ENCODE measurements at places on chromosomes 2 and 18.

GRCh38 chr2:7492719-7493118, 575.5 kb downstream of the RNF144A start:
- DNase-seq = no peak

GRCh38 chr2:102138331-102138730, 4.2 kb upstream of the IL1R1 start:
- no peak for DNase-seq

DNA sequence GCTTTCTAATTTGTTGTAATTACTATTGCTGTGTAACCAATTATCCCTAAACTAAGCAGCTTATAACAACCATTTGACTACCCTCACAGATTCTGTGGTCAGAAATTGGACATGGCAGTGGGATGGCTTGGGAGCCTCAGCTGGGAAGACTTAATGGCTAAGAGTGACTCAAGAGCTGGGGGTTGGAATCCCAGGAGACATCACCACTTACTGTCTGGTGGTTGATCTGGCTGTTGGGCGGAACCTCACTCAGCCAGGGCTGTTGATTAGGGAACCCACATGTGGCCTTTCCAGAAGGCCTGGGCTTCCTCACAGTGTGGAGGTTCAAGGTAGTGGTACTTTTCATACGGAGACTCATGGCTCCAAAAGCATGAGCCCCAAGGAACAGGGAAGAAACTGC, 49.8 kb downstream of the E2F6 start:
- no peak for DNase-seq

DNA sequence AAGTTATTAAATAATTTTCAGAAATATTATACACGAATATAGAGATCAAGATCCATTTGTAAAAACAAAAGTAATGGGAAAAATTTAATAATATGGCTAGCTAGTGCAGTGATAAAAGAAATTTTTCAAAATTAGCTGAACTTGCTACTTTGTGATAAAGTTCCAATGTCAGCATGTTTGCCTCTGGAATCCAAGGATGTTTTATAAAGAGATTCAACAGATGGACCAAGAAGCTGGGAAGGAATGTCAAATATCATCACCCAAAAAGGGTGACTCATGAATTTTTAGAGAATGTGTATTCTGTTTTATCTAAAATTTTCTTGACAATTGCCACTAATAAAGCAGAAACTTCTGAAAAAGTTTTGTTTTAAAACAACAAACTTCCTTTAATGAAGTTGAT, 95.3 kb downstream of the FSIP2 start:
- DNase-seq = no peak

DNA sequence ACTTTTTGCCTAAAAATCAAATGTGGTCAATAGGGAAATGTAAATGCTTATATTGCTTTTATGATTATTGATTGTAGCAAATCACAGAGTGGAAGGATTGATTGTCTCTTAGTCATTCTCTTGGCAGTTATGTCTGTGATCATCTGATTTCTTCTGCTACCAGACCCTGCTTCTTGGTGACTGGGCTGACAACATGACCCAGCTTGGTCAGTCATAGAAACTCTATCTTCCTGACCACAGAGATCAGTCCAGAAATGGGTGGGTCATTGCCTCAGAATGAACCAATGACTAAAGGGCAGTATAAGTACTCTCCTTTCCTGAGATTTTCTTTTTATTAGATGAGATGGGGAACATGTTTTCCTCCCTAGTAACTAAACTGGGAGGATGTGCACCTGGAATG, 87.6 kb downstream of the MAIP1 start:
- no peak for DNase-seq

DNA sequence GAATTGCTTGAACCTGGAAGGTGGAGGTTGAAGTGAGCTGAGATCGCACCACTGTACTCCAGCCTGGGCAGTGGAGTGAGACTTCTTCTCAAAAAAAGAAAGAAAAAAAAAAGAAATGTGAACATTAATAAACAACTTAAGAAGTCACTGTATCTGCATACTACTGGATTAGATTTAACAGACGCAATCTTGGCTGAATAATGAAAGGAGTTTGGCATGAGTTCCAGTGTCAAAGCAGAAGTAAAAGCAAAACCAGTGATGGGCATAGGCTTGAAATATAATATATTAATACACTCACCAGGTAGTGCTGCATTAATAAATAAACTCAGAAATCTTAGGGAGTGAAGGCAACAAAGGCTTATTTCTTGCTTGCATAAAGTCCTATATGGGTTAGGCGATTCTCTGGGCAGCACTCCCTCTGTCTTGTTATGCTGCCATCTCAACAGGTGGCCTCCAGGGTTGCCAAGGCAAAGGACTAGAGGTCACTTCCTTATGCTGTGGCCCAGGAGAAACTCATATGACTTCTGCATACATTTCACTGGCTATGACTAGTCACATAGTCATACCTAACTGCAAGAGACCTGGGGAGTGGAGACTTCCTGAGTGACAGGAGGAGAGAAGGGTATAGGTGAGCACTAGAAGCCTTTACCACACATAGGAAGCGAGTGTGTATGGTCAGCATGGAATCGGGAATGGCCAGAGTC, 296.2 kb upstream of the SPRED2 start:
- no peak for DNase-seq

GRCh38 chr2:174673876-174674275, 76.3 kb upstream of the WIPF1 start:
- DNase-seq = no peak

- no peak for DNase-seq
Measured at GRCh38 chr2:151379169-151379568, 21.8 kb downstream of the TNFAIP6 start.

DNA sequence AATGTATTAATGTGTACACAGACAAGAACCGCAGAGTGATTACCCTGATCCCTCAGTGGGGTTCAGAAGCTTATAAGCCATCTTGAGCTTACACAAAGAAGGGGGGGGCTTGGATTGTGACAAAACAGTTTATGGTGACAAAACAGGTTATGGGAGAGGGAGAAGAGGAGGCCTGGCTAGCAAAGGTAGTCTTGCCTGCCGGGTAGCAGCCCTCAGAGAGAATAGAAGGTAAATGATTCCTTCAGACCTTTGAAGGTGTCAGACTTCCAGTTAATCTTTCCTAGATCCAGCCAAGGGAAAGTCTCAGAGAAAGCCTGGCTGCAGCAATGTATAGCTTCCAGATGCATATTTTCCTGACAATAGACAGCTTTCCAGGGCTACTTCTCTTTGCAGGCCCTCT, 44.6 kb upstream of the RAPH1 start:
- DNase-seq = no peak

GRCh38 chr2:10269711-10270610, 32.7 kb upstream of the HPCAL1 start:
- DNase-seq = no peak

- DNase-seq = no peak
Measured at GRCh38 chr18:74110149-74110548, 37.5 kb downstream of the FBXO15 start.

DNA sequence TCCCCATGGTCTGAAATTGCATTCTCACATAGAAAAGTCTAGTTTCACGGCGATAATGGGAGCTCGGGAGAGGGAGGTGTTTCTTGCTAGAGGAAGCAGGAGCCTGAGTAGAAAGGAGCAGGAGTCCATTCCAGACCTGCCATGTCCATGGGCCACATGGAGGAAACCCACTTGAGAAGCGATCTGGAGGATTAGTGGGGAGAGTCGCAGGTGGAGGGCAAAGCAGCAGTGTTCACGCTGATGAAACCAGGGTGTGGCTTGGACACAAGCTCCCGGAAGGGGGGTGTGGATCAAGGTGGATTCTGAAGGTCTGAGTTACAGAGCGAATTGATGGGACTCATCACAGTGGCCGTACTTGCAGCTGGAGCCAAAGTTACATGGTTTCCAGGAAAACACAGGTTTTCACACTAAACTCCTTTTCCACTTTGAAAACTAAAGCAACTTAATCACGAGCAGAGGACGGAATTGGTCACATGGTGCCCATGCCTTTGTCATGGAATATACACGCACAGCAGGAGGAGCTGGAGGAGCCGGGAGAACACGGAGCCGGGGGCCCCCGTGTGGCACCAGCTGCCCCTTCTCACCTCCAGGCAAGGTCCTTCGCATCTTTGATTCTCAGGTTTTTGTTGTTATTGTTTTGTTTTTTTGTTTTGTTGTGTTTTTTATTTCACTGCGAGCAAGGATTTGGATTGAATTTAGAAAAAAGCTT, 255.1 kb upstream of the MYT1L start:
- no peak for DNase-seq

GRCh38 chr2:182220335-182220734, 206.5 kb downstream of the PDE1A start:
- DNase-seq = no peak

DNA sequence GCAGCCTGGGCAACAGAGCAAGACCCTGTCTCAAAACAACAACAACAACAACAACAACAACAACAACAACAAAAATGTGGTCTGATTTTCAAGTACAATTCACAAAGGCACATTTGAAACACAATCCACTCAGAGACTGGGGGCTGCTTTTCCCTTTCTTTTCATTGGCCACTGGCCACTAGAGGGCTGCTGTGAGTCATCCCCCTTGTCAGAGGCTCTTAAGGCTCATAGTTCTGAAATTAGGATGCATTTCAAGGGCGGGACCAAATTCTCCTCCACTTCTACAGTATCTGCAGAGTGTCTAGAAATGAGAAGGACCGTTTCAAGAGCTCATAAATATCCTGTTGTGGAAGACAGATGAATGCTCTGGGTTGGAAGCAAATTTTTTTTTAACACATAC, 285.4 kb downstream of the NRXN1 start:
- DNase-seq = no peak

DNA sequence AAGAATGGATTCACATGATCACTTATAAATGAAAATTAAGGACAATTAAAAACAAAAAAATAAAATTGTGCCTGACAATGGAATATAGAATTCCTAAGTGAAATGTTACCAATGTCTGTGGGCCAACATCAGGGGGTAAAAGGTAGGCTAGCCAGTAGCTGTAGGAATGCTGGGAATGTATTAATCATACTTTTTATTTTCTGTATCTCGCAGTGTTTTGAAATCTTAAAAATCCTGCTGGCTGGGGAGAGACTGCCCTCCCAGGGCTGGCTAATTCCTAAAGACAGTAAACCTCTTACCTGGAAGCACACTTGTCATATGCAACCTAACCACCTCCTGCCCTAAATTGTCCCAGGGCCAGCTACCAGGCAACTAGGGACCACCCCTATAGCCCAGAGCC, 69.8 kb downstream of the REV1 start:
- DNase-seq = no peak

- DNase-seq = no peak
Measured at GRCh38 chr2:239368906-239369552, 31.8 kb downstream of the HDAC4 start.

DNA sequence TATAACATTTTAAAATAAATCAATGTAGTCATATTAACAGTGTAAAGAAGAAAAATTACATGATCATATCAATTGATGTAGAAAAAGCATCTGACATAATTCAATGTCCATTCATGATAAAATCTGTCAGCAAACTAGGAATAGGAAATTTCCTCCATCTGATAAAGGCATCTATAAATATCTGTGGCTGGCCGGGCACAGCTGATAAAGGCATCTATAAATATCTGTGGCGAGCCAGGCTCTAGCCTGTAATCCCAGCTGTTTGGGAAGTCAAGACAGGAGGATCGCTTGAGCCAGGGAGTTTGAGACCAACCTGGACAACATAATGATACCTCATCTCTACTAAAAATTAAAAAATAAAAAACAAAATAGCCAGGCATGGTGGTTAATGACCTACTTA, 18.1 kb upstream of the RANBP2 start:
- no peak for DNase-seq

- DNase-seq = no peak
Measured at GRCh38 chr18:57337890-57338289, 14.5 kb upstream of the ST8SIA3 start.

- no peak for DNase-seq
Measured at GRCh38 chr2:54053830-54054229, 61.6 kb upstream of the ACYP2 start.

GRCh38 chr2:44771522-44771921, 170.0 kb upstream of the SIX3 start:
- no peak for DNase-seq

DNA sequence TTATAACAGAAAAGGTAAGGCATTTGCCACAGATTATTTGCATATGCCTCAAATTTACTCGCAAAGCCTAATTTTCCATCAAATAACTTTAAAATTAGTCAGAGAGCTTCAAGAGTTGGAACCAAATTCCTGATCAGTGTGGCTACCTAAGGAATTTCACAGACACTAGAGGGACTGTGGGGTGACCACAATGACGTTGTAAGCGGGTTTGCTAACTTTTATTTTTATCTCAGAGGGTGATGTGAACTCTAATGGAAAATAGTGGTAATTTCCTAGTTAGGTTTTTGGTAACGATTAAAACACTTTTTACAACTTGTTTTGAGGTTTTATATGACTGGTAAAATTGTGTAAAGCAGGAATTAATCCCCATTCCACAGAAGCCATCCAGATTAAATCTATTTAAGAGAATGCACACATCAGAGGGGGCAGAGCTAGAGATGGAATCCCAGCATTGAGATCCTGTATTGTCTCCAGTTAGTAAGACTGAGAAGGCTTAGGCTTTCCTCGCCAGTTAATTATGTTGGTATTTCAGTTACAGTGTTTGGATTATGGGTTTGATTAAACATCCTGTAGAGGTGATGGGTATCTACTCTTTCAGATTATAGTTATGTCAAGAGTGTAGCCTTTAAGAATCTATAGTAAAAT, 129.0 kb downstream of the GPD2 start:
- no peak for DNase-seq

- DNase-seq = no peak
Measured at GRCh38 chr2:178954049-178954448, 95.9 kb downstream of the CCDC141 start.

DNA sequence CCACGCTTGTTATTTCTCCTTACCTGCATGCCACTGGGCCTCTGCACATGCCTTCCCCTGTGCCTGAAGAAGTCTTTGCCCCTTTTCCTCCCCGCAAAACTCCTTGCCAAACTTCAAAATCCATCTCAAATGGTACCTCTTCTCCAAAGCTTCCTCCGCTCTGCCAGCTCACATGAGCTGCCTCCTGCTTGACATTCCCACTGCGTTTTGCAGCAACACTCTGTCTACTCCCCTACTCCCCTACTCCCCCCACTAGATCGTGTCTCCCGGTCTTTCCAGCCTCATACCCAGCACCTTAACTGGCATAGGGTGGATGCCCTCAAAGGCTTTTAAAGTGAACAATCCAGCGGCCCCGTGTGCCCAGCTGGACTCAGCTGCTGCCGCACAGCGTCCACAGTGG, 65.8 kb downstream of the TNS1 start:
- DNase-seq = no peak

- no peak for DNase-seq
Measured at GRCh38 chr2:119536211-119536610, 8.0 kb upstream of the CFAP221 start.

DNA sequence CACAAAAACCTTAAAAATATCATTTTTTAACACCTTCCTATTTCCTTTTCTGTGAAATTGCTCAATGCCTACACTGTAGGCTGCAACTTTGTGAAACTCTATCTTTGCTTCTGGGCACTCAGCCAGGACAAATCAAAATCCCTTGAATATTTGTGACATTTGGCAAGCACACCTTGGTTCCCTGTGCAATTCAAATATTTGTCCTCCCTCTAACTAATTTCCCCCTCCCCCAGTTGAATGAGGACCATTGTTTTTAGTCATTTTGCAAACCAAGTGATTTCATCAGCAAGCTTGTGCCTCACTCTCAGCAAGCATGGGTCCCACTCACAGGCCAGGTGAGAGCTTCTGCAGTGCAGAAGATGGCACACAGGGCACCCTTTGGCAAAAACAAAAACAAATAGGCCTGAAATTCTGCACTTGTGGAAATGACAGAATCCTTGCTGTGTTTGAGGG, 541.5 kb downstream of the CNTNAP5 start:
- no peak for DNase-seq

All from renal cortex interstitium (tissue), 15 donors.